Common myeloid progenitor, CD34-positive (primary cell): ENCODE measurements at places on chromosomes 5 and 9.
A peak's percentile ranks its signal among the peaks of the same experiment; 100 is the strongest.

DNA sequence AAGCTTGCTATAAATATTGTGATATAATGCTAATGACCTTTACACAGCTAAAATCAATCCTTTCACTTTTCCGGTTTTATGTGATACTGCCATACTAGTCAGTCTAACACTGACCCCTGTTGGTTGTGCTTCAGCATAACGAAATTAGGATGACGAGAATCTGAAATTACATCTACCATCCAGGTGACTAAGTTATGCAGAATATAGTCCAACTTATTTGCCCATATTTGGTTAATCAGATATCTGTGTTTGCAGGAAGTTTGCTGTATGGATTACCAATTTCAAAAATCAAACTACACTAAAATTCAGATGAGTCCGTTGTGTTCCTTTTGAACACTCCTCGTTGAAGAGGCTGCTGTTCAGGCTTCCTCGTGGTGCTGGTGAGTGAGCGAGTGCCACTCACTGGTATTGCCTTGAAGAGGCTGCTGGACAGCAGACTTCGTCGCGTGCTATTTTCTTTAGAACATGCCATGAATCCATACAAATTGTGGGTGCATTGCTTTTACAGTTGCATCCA lies 32.5 kb downstream of the TENT4A start:
- DNase-seq: peak; percentile 79

DNA sequence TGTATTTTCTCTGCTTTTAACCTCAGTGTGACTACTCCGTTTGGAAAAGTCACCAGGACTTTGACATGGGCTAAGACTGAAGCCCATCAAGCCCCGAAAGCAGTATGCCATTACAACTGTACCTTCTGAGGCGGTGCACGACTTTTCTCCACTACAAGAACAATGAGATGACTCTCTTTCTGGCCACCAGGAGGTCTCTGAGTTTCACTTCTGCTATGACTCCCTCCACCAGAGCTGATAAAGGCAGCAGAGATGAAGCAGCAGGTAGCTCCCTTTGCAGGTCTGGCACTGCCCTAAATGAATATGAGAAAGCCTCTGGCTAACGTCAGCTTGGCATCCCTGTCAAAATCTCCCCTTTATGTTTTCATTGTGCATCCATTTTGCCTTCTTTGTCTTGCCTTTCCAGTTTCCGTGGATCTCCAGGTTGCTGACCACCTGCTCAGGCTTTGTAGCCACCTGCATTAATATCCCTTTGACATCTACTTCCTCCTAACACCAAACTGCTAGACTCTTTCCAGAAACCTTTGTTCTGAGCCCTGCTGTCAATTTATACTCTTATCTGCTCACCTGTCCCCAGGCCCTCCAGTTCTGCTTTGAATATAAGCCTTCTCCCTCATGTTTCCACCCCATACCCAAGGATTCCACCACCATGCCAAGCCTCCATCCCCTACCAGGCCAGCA lies 221.7 kb downstream of the ZNF608 start:
- DNase-seq: peak; percentile 30

DNA sequence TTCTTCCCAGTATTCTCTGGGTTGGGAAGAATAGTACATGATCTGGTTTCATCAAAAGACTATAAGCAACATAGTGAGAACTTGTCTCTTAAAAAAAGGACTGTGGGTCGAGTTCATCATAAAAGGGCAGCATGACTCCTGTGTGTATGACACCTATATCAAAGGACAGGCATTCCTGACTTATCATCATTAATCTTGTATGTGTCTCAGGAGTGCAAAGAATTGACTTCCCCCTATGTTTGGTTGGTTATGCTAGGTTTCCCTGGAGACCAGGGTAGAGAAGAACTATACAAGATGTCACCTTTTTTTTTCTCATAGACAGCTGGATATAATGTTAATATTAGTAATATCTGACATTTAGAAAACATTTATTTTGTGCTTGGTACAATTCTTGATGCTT lies 173.1 kb upstream of the ANKRD55 start:
- peak; percentile 12 for DNase-seq

- no peak for DNase-seq
Measured at GRCh38 chr9:135737840-135738521, 36.0 kb downstream of the KCNT1 start.

DNA sequence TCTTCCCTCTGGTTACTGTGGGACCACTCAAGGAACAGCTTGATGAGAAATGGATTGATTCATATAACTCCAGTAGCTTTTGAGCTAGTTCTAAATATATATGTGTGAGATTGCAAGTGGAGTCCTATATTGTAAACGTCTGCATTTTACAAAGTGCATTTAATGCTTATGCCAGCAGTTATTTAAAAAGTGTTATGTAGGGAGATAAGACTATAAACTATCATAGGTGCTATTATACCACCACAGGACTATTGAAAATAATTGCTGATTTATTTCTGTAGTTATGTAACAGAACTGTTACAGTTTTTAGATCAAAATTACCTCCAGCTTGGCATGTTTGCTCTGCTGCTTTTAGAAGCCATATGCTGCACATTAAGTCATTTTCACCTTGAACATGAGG lies 36.2 kb downstream of the PTCD2 start:
- no peak for DNase-seq

- no peak for DNase-seq
Measured at GRCh38 chr5:143638654-143639053, 173.3 kb upstream of the HMHB1 start.

DNA sequence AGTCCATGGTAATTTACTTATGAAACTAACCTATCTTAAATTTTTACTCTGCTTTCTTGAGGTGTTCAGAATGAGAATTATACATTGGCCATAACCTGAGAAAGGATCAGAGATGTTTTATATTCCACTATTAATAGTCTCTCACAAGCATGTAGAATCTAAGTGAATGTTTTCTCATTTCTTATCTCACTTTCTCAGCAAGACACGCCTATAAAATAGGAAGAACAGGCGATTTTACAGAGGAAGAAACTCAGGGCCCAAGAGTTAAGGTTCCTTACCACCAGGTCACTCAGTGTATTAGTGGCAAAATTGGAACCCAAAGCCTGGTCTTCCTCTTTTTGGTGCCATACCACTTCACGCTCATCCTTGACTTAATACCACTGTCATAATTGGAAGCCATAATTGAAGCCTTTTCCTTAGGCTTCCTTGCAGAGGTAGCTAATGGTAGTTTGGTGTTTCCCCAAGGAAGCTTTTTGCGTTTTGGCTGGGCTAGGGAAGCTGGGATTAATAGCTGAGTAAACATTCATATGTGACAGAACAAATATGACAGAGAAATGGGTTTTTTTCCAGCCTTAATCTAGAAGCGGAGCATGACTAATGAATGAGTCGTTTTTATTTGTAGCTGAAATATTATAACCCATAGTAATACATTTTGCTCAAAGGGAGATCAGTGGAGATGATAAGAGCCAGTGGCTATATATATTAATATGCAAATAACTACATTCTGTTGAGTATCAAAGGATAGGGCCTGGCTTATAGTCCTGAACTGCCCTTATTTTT lies 16.9 kb downstream of the HMGXB3 start:
- DNase-seq: no peak
